ENCODE measurements at places on chromosomes 4 and X.

GRCh38 chr4:143554728-143555597 is 41.5 kb downstream of the SMARCA5 start:
- no peak for DNase-seq

GRCh38 chr4:166153548-166153947 is 280.5 kb downstream of the TLL1 start:
- DNase-seq: no peak

DNA sequence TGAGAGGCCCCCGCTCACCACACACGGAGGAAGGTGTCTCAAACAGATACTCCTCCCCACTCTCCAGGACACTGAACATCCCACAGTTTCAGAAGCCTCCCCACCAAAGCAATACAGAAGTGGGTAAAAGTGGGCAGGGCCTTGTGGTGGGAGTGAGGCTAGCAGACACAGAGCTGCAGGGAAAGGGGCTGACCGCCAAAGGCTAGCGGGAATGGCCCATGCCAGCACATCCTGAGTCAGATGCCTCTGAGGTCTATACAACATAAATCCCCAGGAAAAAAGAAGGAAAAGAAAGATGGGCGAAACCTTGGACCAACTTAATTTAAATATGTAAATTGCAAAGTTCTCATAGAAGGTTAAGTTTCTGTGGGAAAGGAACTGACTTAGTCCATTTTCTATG is 21.9 kb upstream of the ARHGAP10 start:
- no peak for DNase-seq

- no peak for DNase-seq
Measured at GRCh38 chr4:118367872-118368271, 15.1 kb upstream of the PRSS12 start.

- DNase-seq: no peak
Measured at GRCh38 chrX:39729981-39730661, 367.6 kb downstream of the BCOR start.

DNA sequence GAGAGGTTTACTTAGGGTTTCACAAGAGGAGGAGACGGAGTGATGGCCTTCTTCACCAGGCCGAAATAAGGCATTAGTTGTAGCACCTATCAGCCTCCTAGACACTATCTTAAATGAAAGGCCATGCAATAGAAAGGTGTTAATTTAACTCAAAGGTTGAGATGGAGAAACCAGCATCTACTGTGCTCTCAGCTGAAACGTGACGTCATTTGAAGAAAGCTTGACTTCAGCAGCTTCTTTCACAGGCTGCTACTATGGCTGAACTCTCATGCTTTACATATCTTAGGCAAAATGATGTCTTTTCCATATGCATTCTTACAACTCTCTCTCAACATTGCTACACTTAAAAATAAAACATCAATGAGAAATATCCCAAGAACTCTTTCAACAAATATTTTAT is 99.6 kb downstream of the GUCY2F start:
- DNase-seq: no peak

- DNase-seq: no peak
Measured at GRCh38 chr4:169311643-169312365, 41.0 kb upstream of the SH3RF1 start.

- no peak for DNase-seq
Measured at GRCh38 chr4:9921326-9921725, 100.0 kb downstream of the SLC2A9 start.

DNA sequence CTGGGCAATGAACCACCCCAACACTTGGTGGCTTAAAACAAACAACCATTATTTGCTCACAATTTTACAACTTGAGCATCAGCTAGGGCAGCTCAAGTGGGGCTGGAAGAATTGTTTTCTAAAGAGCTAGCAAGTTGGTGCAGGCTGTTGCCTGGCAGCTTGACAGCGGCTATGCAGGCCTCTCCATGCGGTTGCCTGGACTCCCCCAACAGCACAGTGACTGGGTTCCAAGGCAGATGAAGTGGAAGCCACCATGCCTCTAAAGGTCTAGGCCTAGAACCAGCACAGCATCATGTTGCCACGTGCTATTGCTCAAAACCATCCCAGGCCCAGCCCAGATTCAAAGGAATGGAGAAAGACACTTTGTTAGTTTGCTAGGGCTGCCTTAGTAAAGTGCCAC is 114.8 kb downstream of the BCOR start:
- DNase-seq: no peak
